ENCODE measurements at places on chromosomes 2 and 18.

- no peak for DNase-seq
- no peak overlapping the region for H3K27ac ChIP-seq
- no peaks in the 10 kb centered on the region for H3K27me3 ChIP-seq
- H3K4me3 ChIP-seq: no peak overlapping the region
- H3K36me3 ChIP-seq: peaks cover 10% of the 10 kb centered on the region
Measured at GRCh38 chr2:65281627-65282351, 54.2 kb downstream of the ACTR2 start.

- no peaks in the 10 kb centered on the region for H3K27me3 ChIP-seq
- H3K4me3 ChIP-seq: no peak overlapping the region
- DNase-seq: no peak
Measured at GRCh38 chr18:12862874-12863482, 21.1 kb downstream of the PTPN2 start.

DNA sequence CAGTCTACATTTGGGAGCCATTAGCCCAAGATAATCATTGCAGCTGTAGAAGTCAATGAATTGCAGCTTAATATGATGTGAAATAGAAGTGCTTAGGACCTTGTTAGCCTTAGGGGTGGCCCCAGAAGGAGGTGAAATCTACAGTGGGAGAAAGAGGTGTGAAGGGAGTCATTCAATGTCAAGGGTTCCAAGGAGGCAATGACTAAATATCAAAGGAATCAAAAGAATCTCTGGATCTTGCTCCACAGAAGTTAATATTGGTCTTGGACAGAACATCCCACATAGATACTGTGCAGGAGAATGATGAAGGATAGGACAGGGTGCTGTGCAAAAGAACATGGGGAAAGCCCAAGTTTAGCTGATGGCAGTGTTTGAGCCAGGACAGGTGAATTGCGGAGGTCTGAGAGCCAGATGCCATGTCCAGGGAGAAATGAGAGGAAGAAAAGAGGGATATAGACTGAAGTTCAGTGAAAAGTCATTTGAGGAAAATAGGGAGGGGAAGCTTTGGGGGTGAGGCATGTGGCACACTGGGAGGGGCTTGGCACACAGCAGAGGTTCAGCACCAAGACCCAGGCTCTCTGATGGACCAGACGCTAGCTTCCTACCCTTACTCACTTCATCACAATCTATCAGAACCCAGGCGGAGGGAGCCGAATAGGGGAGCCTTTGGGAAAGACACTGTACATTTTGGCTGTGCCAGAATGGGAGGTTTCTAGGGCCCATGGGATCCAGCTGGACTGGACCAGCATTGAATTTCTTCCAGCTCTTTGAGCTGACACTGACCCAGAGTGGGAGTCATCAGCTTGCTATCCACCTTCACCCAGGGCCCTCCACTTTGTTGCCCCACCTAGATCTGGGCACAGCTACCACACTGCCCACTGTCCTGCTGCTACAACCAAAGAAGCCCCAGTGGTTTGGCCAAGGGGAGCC lies 2.2 kb downstream of the IL1F10 start:
- peaks cover 5% of the 10 kb centered on the region for H3K36me3 ChIP-seq
- DNase-seq: no peak
- H3K4me1 ChIP-seq: peaks cover 15% of the 10 kb centered on the region

- H3K4me3 ChIP-seq: no peak overlapping the region
- no peaks in the 10 kb centered on the region for H3K27me3 ChIP-seq
- no peaks in the 10 kb centered on the region for H3K36me3 ChIP-seq
- DNase-seq: no peak
Measured at GRCh38 chr18:31402026-31402373, 25.4 kb downstream of the DSG4 start.

DNA sequence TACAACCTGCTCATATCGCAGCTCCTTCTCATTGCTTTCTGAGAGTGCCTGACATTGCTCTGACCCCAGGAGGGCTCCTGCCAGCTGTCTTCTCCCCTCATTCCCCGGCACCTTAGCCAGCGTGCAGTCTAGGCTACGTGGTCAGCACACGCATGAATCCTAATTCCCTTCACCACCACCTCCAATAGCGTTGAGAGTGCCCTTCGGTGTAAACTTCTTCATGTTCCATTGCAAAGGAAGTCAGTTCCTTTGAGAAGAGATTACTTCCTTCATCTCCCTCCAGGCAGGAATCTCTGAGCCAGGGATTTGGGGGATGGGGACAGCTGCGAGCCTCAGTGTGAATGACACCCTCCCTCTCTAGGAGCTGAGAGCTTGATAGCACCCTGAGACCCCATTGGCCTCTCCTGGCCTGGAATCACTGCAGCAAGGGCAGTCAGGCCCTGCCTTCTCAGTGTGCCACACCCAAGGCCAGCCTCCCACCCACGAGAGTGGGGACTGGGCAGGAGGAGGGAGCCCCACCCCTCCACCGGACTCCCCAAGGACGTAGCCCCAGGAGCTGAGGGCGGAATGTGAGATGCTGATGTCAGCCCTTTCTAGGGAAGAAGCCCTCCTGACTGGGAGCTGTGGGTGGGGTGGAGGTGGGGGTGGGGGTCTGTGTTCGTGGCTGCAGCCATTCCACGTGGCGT lies 53.4 kb downstream of the SLC66A2 start:
- no peak overlapping the region for H3K27ac ChIP-seq
- H3K27me3 ChIP-seq: no peaks in the 10 kb centered on the region
- H3K36me3 ChIP-seq: peaks cover 30% of the 10 kb centered on the region
- DNase-seq: no peak
- no peaks in the 10 kb centered on the region for H3K4me1 ChIP-seq
- no peak overlapping the region for H3K4me3 ChIP-seq

DNA sequence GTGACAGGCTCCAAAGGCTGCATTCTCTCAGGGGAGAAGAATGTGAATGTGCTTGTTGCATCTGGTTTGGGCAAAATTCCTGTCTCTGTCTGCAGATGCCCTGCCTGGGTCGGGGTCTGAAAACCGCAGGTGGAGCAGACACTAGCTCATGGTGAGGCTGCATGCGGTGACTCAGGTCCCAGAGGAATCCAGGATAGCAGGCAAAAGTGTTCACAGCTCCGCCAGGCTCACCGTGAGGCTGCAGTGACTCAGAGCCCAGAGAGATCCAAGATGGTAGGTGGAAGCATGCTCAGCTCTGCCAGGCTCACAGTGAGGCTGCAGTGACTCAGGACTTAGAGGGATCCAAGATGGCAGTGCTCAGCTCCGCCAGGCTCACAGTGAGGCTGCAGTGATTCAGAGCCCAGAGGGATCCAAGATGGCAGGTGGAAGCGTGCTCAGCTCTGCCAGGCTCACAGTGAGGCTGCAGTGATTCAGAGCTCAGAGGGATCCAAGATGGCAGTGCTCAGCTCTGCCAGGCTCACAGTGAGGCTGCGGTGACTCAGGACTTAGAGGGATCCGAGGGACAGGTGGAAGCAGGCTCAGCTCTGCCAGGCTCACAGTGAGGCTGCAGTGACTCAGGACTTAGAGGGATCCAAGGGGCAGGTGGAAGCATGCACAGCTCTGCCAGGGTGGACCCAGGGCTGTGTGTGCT lies 200.5 kb downstream of the ACKR3 start:
- peaks cover 22% of the 10 kb centered on the region for H3K4me1 ChIP-seq
- H3K27me3 ChIP-seq: no peaks in the 10 kb centered on the region
- H3K36me3 ChIP-seq: peaks cover 11% of the 10 kb centered on the region
- H3K27ac ChIP-seq: peak overlapping the region; percentile 92
- peak; percentile 93 for DNase-seq

GRCh38 chr2:45750484-45750883 lies 99.0 kb downstream of the PRKCE start:
- H3K4me3 ChIP-seq: no peak overlapping the region
- no peak for DNase-seq
- no peak overlapping the region for H3K27ac ChIP-seq

DNA sequence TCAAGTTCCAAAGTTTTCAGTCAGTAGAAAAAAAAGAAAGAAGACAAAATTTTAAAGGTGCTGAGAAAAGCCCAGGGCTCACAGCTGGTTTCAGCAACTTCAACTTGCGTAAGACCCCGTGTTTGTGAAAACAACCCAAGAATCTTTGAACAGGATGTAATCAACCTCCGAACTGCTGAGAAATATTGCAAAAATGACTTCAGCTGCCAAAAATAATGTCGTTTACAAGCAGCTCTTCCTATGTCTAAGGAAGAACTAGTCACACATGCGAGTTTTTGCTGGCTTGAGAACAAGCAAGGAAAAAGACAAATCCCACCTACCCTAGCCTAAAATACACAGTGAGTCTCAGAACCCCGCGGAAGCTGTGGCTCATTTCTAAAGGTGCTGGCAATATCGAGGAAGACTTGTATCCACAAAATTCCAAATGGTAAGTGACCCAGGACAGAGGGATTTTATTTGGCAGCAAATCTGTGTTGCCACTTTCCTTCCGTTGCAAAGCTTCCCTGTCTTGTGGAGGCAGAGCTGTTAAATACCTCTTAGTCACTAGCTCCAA lies 59.8 kb upstream of the SLC8A1 start:
- peaks cover 27% of the 10 kb centered on the region for H3K4me1 ChIP-seq
- H3K36me3 ChIP-seq: no peaks in the 10 kb centered on the region

DNA sequence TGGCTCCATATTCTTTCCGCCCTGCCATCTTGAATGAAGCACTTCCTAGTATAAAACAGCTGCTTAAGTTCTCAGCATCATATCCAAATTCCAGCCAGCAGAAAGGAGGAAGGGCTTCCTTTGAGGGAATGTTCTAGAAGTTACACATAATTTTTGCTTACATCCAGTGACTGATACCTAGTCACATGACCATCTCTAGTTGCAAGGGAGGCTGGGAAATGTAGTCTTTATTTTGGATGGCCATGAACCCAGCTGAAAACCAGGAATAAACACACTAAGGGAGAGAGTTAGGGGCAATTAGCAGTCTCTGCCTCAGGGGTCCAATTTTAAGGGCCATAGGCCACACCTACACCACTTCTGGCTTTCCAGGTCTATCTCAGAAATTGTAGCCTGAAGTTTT lies 57.8 kb upstream of the LMAN1 start:
- no peak overlapping the region for H3K4me3 ChIP-seq
- no peak overlapping the region for H3K27ac ChIP-seq
- peaks cover 42% of the 10 kb centered on the region for H3K27me3 ChIP-seq
- H3K36me3 ChIP-seq: no peaks in the 10 kb centered on the region
- H3K4me1 ChIP-seq: no peaks in the 10 kb centered on the region
- DNase-seq: no peak

DNA sequence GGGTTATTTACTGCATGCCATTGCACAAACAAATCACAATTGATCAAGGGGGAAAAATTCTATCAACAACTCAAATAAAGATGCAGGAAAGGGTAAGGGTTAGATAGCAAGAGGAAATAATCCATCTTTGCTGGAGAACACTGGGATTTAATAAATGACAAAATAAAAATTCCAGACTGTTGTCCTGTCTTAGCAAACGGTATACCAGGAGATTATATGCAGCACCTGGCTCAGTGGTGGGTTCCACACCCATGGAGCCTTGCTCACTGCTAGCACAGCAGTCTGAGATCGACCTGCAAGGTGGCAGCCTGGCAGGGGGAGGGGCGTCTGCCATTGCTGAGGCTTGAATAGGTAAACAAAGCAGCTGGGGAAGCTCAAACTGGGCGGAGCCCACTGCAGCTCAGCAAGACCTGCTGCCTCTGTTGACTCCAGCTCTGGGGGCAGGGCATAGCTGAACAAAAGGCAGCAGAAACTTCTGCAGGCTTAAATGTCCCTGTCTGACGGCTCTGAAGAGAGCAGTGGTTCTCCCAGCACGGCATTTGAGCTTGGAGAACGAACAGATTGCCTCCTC lies 296.5 kb upstream of the THSD7B start:
- no peaks in the 10 kb centered on the region for H3K4me1 ChIP-seq
- no peaks in the 10 kb centered on the region for H3K36me3 ChIP-seq
- H3K27ac ChIP-seq: no peak overlapping the region
- peaks cover 20% of the 10 kb centered on the region for H3K27me3 ChIP-seq
- no peak for DNase-seq

DNA sequence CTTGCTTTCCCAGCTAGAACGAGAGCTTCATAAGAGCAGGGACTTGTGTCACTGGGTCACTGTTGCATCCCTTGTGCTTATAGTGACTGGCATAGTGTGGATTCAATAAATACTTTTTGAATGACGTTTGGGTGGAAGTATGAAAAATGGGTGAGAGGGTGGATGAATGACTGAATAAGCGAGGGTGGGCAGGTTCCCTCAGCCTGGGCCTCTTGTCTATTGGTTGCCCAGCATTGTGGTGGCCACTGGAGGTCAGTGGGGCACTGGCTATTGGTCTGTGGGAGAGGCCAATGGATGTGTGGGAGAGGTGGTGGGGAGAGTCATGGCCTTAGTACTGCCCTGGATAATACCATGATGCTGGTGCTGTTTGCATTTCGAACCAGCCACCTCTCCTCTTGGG lies 93.8 kb upstream of the SKOR2 start:
- no peaks in the 10 kb centered on the region for H3K36me3 ChIP-seq
- no peaks in the 10 kb centered on the region for H3K27me3 ChIP-seq
- no peaks in the 10 kb centered on the region for H3K4me1 ChIP-seq
- H3K4me3 ChIP-seq: no peak overlapping the region
- H3K27ac ChIP-seq: no peak overlapping the region
- DNase-seq: no peak

DNA sequence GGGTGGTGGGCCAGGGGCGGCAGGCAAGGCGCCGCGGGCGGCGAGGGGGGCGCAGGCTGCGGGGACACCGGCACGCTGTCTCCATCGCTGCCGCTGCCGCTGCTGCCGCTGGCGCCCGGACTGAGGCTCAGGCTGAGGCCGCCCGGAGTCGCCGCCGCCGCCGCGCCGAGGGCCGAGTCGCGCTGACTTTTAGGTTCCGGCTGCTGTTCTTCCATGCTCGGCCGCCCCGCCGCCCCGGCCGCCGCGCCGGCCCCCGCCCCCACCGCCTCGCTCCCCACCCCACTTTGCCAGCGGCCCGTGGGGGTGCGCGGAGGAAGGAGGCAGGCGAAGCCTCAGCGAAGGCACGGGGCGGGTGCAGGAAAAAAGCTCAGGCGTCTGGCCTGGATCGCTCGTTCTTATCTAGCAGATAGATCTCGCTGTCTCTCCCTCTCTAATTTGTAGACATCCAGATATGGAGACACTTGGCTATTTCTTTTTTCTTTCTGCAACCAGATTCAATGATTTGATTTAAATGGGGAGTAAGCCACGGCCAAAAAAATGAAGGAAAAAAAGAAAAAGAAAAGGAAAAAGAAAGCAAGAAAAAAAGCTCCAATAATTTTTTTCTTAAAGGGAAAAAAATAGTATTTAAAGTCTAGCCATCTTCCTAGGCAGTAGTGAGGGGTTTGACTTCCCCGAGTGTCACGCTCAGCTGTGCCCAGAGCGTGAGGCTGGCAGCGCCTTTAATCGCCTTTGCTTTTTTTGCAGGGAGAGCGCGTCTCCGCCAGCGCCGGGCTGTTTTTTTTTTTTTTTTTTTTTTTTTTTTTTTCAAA lies at the start of gene EN1:
Gene EN1 (minus strand): TSS at position 696 of the 809 bp plus-strand sequence. CDS start 481 bp downstream, at position 215.
- no peaks in the 10 kb centered on the region for H3K27me3 ChIP-seq
- H3K36me3 ChIP-seq: peaks cover 4% of the 10 kb centered on the region
- H3K4me3 ChIP-seq: peak within 1 kb of the TSS; percentile 25
- H3K4me1 ChIP-seq: no peaks in the 10 kb centered on the region
- DNase-seq: no peak

All from MCF 10A (cell line).